D721Med (cell line): ENCODE measurements at places on chromosomes 5 and 9.

DNA sequence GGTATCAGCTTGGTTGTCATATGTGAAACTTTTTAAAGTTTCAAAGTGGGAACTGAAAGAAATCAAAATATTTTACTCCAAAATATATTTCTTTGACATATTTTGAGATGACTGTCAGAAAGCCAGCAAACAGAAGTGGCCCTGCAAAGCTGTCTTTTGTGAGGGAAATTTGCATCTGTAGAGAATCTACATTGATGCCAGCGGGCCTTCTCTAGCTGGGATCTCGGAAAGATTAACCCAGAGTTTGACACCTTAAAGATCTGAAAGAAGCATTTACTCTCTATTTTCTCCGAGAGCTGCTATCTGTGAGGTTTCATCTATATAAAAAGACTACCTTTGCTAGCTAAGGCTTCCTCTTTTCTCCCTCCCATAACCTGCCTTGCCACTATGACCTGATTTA lies 303.6 kb downstream of the FBXL17 start:
- no peak for DNase-seq

DNA sequence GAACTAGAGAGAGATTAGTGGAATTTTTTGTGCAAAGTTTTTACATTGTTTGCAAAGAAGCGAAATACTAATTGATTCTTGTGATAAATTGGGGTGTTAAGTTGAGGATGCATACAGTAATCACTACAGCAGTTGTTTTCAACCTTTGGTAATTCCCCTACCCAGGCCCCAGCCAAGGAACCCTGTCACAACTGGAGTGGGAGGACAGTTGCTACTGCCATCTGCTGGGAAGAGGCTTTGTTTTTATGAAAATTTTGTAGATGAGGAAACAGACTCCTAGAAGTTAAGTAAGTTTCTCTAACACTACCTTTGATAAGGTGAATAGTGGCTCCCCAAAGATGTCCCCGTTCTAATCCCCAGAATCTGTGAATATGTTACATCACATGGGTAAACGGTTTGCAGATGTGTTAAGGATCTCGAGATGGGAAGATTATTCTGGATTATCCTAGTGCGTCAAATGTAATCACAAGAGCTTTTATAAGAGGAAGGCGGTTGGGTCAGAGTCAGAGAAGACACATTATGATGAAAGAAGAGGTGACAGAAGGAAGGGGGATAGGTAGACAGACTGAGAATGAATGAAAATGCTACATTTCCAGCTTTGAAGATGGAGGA lies 34.0 kb upstream of the PPP1R2B start:
- no peak for DNase-seq

GRCh38 chr5:142171270-142171669 lies 62.7 kb downstream of the NDFIP1 start:
- no peak for DNase-seq

- DNase-seq, result no peak
These were observed 2.8 kb downstream of the CCDC152 start for GRCh38 chr5:42759456-42759855.

DNA sequence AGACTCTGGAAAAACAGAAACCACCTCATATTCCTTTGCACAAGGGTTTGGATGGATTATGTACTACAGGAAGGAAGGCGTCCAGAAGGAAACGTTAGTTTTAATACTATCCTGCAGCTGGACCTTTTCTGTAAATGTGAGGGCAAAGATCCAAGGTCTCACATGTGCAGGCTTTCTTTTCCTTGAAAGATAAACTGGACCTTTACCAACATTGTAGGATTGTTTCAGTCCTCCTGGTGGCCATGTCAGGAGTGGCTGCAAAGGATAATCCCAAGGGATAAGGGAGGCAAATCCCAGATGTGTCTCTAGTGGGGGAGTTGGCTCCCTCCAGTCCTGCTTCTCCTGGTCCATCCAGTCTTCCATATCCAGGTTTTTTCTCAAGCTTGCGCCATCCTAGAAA lies 397.5 kb downstream of the HTR1A start:
- DNase-seq, result no peak

- no peak for DNase-seq
These were observed 33.6 kb downstream of the ZNF608 start for GRCh38 chr5:124712731-124713305.

GRCh38 chr9:107219486-107220077 lies 63.5 kb upstream of the RAD23B start:
- DNase-seq, result no peak

DNA sequence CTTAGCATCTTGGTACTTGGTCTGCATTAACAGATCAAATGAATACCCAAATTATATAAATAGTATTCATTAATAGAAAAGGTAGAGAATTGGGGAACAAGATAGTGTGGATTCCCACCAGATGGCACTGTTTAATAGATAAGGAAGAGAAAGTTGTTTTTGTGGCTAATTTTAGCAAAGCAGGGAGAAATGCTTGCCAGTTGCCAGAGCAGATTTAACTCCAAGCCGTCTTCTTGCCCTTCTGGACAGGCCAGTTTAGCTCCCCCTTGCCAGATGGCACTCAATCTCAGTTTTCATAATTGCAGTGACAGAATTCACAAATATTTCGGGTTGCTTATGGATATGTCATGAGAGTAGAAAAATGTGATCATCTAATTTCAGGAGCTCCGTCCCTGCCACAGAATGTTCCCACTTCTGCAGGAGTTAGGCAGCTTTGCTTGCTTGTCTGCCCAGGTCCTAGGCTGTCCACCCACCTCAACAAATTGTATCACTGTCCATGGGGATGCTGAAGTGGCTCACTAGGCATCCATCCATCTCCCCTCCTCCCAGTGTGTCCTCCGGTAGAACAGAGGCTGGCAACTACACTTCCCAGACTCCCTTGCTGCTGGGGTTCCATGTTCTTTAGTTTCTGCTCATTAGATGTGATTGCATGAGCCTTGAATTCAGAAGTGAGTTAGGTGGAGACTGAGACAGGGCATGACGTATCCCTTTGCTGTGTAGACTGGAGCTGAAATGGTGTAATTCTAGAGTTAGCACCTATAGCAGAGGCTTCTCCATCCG lies 11.8 kb upstream of the HEXB start:
- DNase-seq, result no peak

DNA sequence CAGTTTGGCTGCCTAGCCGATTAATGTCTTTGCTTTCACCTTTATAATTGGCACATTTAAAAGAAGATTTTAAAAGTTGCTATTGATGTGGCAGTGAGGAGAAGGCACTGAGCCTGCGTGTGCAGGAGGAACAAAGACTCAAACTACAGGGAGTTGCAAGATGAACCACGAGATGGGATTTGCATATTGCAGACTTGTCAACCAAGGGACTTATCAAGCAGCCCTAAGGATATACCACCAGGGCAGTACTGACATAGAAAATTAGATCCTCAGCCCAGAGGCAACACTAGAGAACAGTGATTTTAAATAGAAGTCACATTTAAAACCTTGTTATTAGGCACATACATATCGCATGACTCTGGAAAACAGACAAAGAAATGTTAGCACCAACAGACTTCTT lies 342.6 kb downstream of the GLIS3 start:
- DNase-seq, result no peak

GRCh38 chr9:137740312-137740711 lies 121.5 kb downstream of the EHMT1 start:
- no peak for DNase-seq

DNA sequence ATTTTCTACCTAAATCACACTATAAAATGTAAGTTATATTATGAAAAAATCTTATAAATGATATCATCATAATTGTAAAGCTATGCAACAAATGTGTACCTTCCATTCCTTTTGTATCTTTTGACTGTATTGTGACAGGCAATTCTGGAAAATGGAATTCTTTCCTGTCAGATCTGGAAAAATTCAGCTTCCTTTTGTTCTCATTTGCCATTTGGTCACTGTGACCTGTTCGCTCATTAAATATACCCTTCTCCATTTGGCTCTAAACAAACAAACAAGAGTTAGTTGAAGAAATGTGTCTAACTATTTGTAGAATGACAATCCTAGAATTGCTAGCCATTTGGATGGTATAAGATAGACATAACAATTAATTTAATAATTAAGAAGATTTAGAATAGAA lies 62.7 kb downstream of the CDKL3 start:
- no peak for DNase-seq

DNA sequence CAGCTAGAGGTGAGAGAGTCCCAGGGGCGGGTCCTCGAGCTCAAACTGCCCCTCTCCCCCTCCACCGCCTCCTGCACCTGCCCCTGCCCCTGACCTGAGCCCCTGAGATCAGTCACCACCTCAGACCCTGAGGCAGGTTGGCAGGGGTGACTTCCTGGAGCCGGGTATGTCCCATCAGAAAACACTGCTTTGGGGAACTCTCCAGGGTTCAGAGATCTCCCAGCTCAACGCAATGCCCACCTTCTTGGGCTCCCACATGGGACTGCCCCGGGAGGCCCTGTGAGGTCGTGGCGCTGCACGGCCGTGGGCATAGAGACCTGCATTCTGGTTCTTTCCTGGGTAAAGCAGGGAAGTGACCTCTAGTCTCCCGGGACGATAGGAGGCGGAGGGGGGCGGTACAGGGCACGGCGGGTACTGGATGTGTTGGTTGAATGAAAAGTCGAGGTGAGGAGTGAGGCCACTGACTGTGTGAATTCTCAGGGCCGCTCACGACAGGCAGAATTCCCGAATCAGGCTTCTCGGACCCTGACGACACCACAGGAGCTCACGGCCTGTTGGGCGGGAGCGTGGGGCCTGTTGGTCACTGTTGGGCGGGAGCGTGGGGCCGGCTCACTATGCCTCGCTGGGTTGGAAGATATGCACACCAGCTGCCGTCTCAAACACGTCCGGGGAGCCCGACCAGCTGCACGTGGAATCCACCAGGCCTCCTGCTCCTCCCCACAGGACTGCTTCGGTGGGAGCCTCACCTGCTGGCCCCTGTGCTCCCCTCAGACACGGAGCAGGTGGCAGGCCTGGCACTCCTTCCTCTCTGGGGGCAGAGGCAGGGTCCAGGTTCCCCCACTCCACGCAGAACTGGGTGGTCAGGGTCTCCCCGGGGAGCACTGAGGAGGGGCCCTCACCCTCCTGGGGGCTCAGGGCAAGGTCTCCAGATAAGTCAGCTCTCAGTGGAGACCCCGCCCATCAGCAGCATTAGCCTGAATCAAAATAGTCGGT lies 178.0 kb upstream of the PPP1R26 start:
- DNase-seq, result no peak

GRCh38 chr5:18761801-18762200 lies 1127.5 kb downstream of the TAF11L14 start:
- DNase-seq, result no peak

DNA sequence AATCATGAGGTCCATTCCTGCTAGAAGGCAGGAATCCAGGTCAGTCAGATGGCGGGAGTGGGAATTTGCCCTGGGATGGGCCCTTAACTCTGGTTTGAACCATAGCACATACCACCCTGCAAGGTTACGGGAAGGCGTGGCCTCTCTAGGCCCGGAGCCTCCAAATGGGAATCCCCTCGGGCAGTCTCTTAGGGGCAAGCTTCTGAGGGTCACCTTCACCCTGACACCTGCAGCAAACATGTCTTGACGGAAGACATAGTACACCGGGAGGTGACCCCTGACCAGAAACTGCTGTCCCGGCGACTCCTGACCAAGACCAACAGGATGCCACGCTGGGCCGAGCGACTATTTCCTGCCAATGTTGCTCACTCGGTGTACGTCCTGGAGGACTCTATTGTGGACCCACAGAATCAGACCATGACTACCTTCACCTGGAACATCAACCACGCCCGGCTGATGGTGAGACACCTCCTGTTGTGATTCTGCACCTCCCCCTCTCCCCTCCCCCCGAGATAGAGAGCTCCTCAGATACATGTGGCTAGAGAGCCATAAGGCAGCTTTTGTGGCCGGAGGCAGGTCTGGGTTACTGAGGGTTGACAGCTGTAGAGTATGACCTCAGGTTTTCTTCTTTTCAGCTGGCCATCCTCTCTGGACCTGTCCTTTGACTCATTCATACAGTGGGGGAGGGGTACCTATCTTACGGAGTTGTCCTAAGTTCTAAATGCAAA lies 957 bp downstream of the PRELID1 start:
- no peak for DNase-seq

GRCh38 chr5:1860949-1861348 lies 21.8 kb downstream of the IRX4 start:
- no peak for DNase-seq

DNA sequence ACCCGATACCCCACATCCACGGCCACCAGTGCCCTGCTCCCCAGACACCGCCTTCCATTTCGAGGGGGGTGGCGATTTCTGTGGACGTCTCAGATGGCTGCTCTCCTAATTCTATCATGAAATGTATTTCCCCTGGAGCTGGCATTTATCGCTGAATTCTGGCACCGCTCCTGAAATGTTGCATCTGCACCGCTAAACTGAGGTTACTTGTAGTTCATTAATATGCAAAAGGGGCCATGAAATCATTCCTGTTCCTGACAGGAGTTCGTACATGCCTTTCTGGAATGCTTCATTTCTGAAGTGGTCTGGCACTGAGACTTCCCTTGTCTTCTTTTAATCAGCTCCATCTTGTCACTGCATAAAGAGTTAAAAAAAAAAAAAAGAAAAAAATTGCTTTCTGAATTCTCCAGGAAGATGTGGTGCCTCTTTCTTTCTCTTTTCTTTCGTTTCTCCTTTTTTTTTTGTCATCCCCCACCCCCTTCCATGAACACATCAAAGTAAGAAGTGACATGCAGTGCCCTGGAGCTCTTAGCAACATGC lies 97.7 kb upstream of the SMARCA2 start:
- DNase-seq, result no peak

- DNase-seq, result no peak
These were observed 94.9 kb upstream of the GRHPR start for GRCh38 chr9:37327553-37327952.

- no peak for DNase-seq
These were observed 55.9 kb upstream of the MYO10 start for GRCh38 chr5:16992006-16992405.

DNA sequence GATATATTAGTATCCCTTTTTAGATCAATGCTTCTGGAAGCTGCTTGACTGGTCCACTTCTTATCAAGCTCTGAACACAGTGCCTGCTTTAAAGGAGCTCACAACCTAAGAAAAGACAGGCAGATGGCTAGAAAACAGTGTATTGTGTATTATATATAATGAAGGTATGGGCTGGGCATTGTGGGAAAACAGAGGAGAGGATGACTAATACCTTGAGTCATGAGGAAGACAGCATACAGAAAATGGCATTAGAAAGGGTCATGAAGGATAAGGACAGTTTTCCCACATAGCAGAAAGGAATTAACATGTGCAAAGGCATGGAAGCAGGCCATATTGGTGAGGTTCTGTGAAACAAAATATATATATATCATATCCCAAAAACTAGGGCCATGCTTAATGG lies 309.6 kb downstream of the MLLT3 start:
- DNase-seq, result no peak
